ENCODE measurements at places on chromosomes 16 and 17. TPM values are rescaled to one million over a fixed set of nuclear protein-coding genes. Genes with fewer than 3 reads are reported as not detected.
A peak's percentile ranks its signal among the peaks of the same experiment; 100 is the strongest.

GRCh38 chr17:78717431-78717980, 64.6 kb downstream of the CYTH1 start:
- H3K36me3 ChIP-seq = no peaks in the 10 kb centered on the region
- DNase-seq = peak; percentile 73
- H3K27me3 ChIP-seq = no peaks in the 10 kb centered on the region
- H3K27ac ChIP-seq = peak overlapping the region; percentile 82

Gene CD300LB
- 0.30 TPM for total RNA-seq

Gene SLC9A5
- 1.7 TPM for total RNA-seq

Gene MMP15
- 29.6 TPM for total RNA-seq

DNA sequence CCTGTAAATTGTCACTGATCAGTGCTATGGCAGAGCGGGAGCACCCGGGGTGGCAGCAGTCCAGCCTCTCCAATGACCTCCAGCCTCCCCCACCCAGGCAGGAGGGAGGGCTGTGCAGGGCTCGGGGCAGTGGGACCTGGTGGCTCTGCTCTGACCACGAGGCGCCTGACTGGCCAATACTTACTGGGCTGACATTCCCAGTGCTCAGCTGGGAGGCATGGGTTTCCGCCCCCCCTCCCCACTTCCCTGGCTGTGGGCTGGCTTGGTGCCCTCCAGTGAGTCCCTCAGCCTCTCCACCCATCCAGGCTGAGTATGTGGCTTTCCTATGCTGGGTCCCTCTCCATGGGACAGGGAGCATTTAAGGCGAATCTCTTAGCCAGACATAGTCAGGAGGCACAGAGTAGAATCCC, 2.7 kb downstream of the SOCS3 start:
- H3K27me3 ChIP-seq = peaks cover 34% of the 10 kb centered on the region
- H3K4me3 ChIP-seq = no peak overlapping the region
- H3K36me3 ChIP-seq = peaks cover 18% of the 10 kb centered on the region
- no peak overlapping the region for H3K27ac ChIP-seq

Gene TPSG1
- not detected for total RNA-seq

Gene GAST
- not detected for total RNA-seq

GRCh38 chr16:28534542-28535373, 4.0 kb downstream of the NUPR1 start:
- DNase-seq = no peak
- no peaks in the 10 kb centered on the region for H3K36me3 ChIP-seq
- H3K27me3 ChIP-seq = no peaks in the 10 kb centered on the region

DNA sequence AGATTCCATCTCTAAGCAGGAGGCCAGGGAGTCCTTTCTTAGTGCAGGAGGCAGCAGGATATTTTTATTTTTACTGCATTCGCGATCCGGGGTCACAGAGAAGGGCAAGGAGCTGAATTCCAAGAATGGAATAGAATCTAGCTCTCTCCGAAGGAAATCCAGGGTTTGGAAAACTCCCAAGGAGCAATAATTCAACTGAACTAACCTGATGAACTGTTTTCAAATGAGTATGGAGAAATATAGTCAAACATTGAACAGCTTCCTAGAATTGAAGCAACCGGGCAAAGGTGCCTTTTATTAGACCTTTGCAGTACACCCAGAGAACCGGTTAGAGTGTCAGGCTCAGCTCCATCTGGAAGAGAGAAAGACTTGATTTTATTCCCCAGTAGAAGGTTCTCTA, 120.7 kb upstream of the MAF start:
- DNase-seq = no peak
- H3K27ac ChIP-seq = no peak overlapping the region
- no peaks in the 10 kb centered on the region for H3K27me3 ChIP-seq
- peaks cover 3% of the 10 kb centered on the region for H3K4me1 ChIP-seq
- no peak overlapping the region for H3K4me3 ChIP-seq

Gene HIC1
- 46.5 TPM for total RNA-seq

- peak overlapping the region; percentile 86 for H3K27ac ChIP-seq
- H3K36me3 ChIP-seq = no peaks in the 10 kb centered on the region
- H3K4me1 ChIP-seq = peaks cover 11% of the 10 kb centered on the region
- DNase-seq = peak; percentile 74
- no peaks in the 10 kb centered on the region for H3K27me3 ChIP-seq
Observed at GRCh38 chr16:72427783-72428331, 255.9 kb upstream of the PMFBP1 start.

DNA sequence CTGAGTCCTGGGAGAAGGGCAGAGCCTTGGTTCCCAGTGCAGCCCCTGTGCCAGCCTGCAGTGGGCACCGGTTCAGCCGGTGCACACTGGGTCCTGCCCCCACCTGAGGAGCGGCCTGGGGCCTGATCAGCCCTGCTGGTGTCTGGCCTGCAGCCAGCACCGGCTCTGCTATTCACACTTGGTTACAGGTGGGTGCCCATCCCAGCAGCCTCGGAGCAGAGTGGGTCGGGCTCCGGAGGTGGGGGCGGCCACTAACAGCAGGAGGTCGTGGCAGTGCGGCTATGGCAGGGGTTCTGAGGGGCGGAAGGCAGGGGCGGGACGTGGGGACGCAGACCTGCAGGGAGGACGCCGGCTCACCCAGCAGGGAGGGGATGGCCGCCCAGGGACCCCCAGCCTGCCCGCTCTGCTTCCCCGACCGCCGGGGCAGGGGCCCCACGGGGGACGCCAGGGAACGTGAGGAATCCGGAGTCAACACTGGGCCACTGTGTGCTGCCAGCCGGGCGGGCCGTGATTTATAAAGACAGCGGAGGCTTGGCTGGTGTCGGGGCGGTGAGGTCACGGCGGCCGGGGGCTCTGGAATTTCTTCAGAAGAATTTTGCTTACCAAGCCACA, 20.3 kb downstream of the METRNL start:
- no peak for DNase-seq
- peaks cover 62% of the 10 kb centered on the region for H3K4me1 ChIP-seq
- H3K27ac ChIP-seq = peak overlapping the region; percentile 67

- no peak overlapping the region for H3K4me3 ChIP-seq
- peaks cover 39% of the 10 kb centered on the region for H3K4me1 ChIP-seq
- DNase-seq = peak; percentile 87
- H3K36me3 ChIP-seq = peaks cover 20% of the 10 kb centered on the region
Observed at GRCh38 chr17:80873307-80873951, 118.2 kb upstream of the CHMP6 start.

Gene SLC52A1
- total RNA-seq = not detected

DNA sequence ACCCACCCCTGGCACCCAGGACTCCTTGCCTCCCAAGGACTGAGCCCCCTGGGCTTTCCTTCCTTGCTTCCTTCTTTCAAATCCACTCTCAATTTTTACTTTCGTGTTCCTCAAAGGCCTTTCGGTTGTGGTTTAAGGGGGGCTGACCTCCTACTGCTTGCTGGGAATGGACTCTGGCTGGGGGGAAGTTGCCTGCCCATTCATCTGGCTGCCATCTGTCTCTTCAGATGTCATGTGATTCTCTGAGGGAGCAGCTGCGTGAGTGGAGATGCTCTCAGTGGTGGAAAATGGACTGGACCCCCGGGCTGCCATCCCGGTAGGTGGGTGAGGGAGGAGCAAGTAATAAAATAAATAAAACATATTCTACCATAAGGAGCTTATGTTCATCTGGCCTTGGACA, 93.8 kb upstream of the RPRML start:
- H3K27me3 ChIP-seq = no peaks in the 10 kb centered on the region
- no peak overlapping the region for H3K27ac ChIP-seq
- H3K4me1 ChIP-seq = peaks cover 7% of the 10 kb centered on the region
- no peak overlapping the region for H3K4me3 ChIP-seq
- peak; percentile 29 for DNase-seq

Gene MT1M
- total RNA-seq = 4.0 TPM

GRCh38 chr17:564526-565065, 150.0 kb downstream of the VPS53 start:
- DNase-seq = no peak
- H3K4me3 ChIP-seq = no peak overlapping the region
- peaks cover 45% of the 10 kb centered on the region for H3K36me3 ChIP-seq
- H3K27ac ChIP-seq = no peak overlapping the region
- H3K27me3 ChIP-seq = no peaks in the 10 kb centered on the region

DNA sequence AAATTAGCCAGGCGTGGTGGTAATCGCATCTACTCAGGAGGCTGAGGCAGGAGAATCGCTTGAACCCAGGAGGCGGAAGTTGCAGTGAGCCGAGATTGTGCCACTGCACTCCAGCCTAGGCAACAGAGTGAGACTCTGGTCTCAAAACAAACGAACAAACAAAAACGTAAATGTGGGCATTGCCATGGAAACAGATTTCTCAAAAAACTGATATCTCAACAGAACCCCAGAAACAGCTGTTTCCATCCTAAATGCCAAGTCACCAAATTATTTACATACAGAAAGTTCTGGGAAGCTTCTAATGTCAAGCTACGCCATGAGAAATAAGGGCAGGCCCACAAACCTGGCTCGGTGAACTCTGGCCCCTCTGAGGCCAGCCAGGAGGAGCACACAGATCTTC, 16.0 kb upstream of the ZNF689 start:
- H3K27me3 ChIP-seq = no peaks in the 10 kb centered on the region
- H3K4me1 ChIP-seq = peaks cover 6% of the 10 kb centered on the region
- no peak overlapping the region for H3K27ac ChIP-seq
- H3K4me3 ChIP-seq = no peak overlapping the region

Gene CYGB
- 9.0 TPM for total RNA-seq

DNA sequence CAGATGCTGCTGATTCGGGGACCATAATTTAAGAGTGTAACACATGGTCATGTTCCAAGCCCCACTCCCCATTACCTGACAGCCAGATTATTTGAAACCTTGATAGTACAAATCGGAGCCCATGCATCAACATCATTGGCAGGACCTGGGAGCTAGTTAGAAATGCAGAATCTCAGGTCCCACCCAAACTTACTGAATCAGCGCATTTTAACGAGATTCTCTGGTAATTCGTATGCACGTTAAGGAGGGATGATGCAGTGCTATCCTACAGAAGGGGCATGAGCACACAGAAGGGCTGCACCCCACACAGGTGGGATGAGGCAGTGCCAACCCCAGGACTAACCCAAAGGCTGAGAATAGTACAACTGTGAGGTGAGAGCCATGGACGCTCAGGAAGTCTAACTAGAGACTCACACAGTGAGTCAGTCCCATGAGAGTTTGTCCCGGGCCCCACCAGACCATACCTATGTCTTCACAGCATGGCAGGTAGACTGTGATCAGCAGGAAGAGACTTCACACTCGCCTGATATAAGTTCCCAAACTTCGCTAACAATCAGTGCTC, 64.9 kb downstream of the ZNF18 start:
- H3K36me3 ChIP-seq = no peaks in the 10 kb centered on the region
- H3K27me3 ChIP-seq = no peaks in the 10 kb centered on the region
- no peaks in the 10 kb centered on the region for H3K4me1 ChIP-seq
- DNase-seq = no peak

- H3K27me3 ChIP-seq = no peaks in the 10 kb centered on the region
- no peaks in the 10 kb centered on the region for H3K4me1 ChIP-seq
- no peak overlapping the region for H3K27ac ChIP-seq
- DNase-seq = no peak
Observed at GRCh38 chr17:29710520-29710884, 87.8 kb upstream of the CORO6 start.

DNA sequence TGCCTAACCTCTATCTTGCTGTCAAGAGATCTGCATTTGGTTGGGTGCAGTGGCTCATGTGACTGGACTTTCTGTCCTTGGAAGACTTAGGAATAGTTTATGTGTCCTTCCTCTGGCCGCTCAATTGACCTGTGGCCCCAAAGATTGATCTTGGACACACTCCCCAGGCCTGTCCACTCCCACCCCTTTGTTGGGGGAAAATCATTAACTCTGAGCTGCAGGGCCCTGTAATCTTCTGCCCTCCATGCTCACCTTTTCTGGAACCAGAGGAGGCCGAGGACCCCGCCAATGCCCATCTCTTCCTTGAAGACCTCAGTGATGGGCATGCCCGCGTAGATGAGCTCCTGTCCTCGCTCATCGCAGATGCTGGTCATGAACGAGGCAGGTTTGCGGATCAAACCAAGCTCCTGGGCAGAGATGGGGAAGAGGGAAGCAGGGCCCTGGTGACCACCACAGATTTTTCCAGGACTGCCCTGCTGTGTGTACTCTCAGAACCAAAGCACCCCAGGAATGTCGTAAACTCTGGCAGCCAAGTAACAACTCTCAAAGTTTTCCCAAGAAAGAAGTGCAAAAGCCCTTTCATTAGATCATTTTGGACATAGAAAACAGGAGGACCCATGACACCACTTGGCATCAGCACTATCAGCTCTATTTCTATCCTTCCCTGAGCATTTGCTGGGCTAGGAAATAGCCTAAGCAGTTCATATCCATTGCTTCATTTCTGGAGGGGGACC, 8.5 kb upstream of the KLHL11 start:
- H3K4me1 ChIP-seq = no peaks in the 10 kb centered on the region
- H3K36me3 ChIP-seq = peaks cover 73% of the 10 kb centered on the region
- H3K27me3 ChIP-seq = no peaks in the 10 kb centered on the region
- H3K27ac ChIP-seq = no peak overlapping the region
- no peak for DNase-seq

- no peak for DNase-seq
- no peak overlapping the region for H3K4me3 ChIP-seq
- H3K4me1 ChIP-seq = peaks cover 12% of the 10 kb centered on the region
- H3K27me3 ChIP-seq = no peaks in the 10 kb centered on the region
- peaks cover 66% of the 10 kb centered on the region for H3K36me3 ChIP-seq
Observed at GRCh38 chr17:82832411-82832810, 7.4 kb downstream of the ZNF750 start.

GRCh38 chr17:28878158-28878910, 19.2 kb downstream of the FLOT2 start:
- no peak overlapping the region for H3K27ac ChIP-seq
- no peak for DNase-seq
- no peaks in the 10 kb centered on the region for H3K4me1 ChIP-seq
- peaks cover 46% of the 10 kb centered on the region for H3K36me3 ChIP-seq
- no peaks in the 10 kb centered on the region for H3K27me3 ChIP-seq
- no peak overlapping the region for H3K4me3 ChIP-seq

DNA sequence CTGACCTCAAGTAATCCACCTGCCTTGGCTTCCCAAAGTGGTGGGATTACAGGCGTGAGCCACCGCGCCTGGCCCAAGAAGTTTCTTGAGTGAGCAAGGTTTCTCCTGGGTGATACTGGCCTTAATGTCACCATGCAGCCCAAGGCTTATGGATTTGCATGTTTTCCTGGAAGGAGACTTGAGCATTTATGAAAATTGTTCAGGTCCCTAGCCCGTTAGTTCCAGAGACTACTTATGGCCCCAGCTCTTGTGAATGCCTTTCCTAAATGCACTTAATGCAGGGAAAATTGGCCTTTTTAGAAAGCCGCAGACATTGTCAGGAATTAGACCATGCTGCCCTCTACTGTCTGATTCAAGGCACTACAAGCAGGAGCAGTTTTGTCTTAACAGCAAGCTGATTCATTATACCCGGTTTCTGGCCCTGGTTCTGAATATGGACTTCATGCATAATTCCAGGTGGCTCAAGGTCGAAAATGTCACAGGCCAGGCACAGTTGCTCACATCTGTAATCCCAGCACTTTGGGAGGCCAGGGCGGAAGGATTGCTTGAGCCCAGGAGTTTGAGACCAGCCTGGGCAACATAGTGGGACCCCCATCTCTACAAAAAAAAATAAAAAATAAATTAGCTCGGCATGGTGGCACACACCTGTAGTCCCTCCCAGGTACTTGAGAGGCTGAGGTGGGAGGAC, 91.3 kb downstream of the SNX29 start:
- H3K36me3 ChIP-seq = peaks cover 19% of the 10 kb centered on the region
- no peak overlapping the region for H3K4me3 ChIP-seq
- H3K4me1 ChIP-seq = no peaks in the 10 kb centered on the region
- H3K27me3 ChIP-seq = no peaks in the 10 kb centered on the region
- DNase-seq = peak; percentile 68

- H3K27ac ChIP-seq = no peak overlapping the region
- no peak for DNase-seq
- H3K27me3 ChIP-seq = no peaks in the 10 kb centered on the region
Observed at GRCh38 chr16:3570420-3571062, 6.7 kb downstream of the NLRC3 start.

- H3K27me3 ChIP-seq = no peaks in the 10 kb centered on the region
- no peaks in the 10 kb centered on the region for H3K36me3 ChIP-seq
- no peak overlapping the region for H3K4me3 ChIP-seq
- peaks cover 13% of the 10 kb centered on the region for H3K4me1 ChIP-seq
- no peak for DNase-seq
Observed at GRCh38 chr17:50843150-50843905, 7.9 kb downstream of the WFIKKN2 start.

Measured in spinal cord (tissue), 10 donors.